ENCODE measurements at places on chromosomes 6 and 20.

GRCh38 chr20:38337561-38338140 lies 8.6 kb upstream of the LBP start:
- peak; percentile 46 for DNase-seq

DNA sequence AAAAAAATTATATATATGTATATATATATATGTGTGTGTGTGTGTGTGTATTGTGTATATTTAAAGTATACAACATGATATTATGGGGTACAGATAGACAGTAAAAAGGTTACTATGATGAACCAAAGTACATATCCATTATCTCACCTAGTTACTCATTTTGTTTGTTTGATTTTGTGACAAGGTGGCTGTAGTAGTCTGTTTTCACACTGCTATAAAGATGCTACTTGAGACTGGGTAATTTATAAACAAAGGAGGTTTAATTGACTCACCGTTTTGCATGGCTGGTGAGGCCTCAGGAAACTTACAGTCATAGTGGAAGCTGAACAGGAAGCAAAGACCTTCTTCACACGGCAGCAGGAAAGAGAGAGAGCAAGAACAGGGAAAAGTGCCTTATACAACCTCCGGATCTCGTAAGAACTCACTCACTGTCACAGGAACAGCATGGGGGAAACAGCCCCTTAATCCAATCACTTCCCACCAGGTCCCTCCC lies 30.2 kb upstream of the DACT2 start:
- DNase-seq = no peak

DNA sequence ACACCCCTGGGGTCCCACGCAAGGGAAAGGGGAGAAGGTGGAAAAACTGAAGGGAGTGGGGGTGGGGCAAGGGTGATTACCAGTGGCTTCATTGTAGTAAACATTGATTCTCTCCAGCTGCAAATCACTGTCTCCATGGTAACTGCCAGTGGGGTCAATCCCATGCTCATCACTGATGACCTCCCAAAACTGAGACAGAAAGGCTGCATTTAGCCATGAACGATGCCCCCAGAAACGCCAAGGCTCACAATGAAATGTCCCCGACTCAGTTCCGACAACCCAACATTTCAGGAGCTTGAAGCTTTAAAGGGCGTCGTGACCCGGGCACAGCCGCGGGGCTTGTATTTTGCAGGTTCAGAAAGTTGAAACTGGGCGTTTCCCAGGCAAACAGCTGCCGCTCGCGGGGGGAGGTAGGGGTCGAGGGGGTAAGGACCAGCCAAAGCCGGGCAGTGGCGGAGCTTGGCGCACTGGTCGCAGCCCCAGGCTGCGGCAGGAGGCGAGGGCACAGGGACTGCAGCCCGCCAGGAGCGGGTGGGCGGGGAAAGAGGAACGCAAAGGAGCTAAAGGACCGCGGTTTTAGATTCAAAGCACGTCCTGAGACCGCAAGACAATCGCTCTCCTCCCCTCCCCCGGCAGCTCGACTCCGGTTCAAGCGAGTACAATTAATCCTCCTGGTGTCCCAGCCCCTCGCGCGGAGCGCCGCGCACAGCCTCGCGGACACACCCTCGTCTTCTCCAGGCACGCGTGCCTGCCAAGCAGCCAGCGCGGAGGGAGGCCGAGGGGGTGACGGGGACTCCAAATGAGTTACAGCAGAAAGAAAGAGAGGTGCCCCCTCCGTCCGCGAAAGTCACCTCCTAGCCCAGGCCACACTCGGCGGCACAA lies 731 bp downstream of the TUBB2B start:
- peak; percentile 32 for DNase-seq

DNA sequence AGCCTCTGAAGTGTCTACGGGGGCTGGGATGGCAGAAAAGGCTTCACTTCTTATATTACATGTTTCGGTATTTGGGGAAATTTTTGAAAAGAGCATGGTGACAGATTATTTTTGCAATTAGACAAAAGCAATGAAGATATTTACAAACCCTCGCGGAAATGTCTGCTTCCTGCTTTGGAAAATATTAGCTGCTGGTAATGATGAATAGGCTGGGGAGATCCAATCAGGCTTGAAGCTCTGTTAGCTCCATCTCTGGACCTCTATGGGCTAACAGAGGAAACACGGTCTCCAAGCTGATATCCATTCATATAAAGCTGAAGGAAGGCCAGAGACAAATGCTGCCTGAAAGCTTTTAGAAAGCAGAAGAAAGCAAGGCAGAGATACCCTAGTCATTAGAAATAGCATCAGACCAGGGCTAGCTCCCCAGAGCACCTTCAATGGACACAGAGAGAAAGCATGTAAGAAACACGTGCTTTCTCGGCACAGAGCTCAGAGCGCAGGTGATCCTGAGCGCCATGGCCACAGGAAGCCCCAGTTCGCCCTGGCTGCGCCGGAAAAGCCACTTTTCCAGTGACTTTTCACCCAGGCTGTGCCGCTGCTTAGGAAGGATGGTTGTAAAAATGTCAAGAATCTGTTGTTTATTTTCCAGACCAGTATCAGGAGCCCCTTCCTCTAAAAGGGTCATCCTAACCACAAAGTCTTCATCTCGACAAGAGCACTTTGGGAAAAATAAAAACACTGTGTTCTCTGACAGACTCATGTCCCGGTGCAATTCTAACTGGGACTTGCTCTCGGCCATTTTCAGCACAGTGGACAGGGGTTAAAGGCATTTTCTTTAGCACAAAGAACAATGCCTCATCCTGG lies 68.5 kb upstream of the NFATC2 start:
- DNase-seq = no peak

DNA sequence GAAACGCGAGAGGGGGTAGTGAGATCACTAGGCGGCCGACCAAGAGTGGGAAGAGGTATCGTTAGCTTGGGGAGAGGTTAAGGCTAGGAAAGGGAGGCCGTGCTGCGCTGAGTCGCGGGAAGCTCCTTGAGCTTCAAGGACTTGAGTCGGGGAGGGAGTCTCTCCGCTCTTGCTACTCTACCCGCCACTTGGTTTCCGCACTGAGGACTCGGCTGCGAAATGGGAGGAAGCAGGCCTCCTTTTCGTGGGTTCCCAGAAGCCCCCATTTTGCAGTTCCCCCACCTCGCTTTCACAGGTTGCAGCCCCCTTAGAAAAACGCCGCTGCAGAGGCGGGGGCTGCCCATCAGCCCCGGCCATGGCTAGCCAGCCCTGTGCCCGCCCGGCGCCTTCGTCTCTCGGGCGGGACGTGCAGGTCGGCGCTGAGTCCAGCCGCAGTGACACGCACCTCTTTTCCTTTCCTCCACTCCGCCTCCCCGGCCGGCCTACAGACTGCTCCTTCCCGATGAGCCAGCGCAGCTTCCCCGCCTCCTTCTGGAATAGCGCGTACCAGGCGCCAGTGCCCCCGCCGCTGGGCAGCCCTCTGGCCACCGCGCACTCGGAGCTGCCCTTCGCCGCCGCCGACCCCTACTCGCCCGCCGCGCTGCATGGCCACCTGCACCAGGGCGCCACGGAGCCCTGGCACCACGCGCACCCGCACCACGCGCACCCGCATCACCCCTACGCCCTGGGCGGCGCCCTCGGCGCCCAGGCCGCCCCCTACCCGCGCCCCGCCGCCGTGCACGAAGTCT lies 4.9 kb downstream of the VGLL2 start:
- peak; percentile 21 for DNase-seq

- no peak for DNase-seq
Observed at GRCh38 chr6:169240591-169241390, 12.9 kb downstream of the THBS2 start.

- DNase-seq = peak; percentile 80
Observed at GRCh38 chr6:36432151-36432671, 10.4 kb downstream of the PXT1 start.

- no peak for DNase-seq
Observed at GRCh38 chr6:168643401-168643800, 202.4 kb downstream of the SMOC2 start.

- DNase-seq = no peak
Observed at GRCh38 chr6:50185006-50185405, 135.3 kb upstream of the DEFB112 start.

DNA sequence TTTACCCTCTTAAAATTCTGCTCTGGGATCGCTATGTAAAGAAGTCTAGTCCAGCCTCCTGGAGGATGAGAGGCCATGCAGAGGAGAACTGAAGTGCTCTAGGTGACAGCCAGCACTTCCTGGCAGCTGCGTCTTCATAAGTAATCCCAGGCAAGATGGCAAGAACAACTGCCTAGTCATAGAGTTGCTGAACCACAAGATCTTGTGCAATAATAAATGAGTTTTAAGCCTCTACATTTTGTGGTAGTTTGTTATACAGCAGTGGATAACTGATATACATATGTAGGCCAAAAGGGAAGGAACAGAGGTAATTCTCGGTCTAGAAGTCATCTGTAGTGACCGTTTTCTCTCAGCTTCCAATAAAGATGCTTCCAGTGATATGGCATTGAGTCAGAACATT lies 103.8 kb upstream of the FLRT3 start:
- peak; percentile 6 for DNase-seq

GRCh38 chr6:106764353-106764980 lies 135.1 kb downstream of the QRSL1 start:
- DNase-seq = no peak

DNA sequence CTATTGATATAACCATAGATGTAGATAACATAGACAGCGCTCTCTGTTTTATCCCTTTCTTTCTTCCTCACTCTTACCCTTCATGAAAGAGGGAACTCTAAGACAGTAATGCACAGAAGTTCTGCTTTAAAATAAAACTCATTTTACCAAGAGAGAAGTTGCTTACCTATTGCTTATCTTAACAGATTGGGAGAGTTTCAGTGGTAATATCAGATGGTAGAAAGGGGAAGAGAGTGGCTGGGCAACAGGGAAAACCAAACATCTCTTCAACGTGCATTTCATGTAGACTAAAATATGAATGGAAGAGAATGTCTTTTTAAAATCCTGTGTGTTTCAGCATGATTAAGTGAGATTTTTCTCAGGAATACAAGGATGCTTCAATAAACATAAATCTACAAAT lies 45.3 kb upstream of the SIRPG start:
- DNase-seq = no peak
